GM12891 (cell line): ENCODE measurements at places on chromosomes 11 and 22.

DNA sequence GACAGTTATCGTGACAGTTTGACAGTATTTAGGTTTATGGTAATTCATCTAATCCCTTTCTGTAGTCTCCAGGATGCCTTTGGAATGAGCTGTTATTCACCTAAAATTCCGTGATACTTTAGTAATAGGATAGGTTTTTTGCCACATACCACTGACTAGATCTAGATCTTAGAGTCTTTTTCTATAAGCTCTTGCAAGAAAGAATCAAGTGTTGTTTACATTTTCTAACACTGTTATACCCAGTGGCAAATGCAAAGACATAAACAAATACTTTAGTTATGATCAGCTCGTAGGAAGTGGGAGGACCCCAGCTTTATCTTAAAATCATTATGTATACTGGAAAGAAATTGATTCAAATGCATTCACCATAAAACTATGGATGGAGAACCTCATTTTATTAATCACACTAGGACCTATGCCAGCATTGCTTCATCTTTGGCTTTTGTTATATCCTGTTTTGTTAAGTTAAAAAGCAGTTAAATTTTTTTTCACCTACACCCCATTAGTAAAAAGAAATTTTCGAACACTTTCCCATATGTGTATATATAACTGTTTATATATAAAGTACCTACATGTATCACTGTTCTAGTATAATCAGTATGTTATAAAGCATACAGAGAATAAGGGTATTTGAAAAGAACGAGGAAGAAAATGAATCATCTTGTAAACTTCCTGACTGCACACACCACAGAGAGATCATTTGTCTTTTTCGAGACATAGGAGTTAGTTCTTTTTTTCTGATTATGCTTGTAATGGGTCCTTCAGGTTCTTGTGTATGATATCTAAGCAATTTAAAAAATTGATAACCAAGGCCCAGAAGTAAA lies 60.9 kb downstream of the PDHX start:
- DNase-seq: no peak

DNA sequence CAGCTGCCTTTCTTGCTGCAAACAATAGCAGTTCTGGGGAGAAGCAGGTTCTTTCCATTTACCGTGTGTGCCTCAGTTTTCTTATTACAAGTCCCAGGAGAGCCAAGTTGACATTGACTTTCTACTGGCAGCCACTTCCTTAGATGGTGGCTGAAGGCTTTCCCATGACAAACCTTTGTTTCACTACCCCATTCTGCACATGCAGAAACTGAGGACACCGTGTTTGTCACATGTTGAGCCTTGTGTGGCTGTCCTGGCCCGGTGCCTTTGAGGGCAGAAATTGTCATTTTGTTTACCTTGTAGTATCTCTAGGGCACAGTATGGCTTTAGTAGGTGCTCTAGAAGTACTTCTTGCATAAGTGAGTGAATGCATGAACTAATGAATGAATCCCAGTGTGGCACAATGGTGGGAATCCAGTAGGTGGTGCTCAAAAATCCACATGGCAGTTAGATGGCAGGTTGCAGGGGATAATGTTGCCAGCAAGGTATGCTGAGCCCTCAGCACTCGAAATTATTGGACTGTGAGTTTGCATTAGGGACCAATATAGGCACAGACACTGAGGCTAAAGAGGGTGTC lies 101.6 kb downstream of the CSNK2A3 start:
- no peak for DNase-seq

DNA sequence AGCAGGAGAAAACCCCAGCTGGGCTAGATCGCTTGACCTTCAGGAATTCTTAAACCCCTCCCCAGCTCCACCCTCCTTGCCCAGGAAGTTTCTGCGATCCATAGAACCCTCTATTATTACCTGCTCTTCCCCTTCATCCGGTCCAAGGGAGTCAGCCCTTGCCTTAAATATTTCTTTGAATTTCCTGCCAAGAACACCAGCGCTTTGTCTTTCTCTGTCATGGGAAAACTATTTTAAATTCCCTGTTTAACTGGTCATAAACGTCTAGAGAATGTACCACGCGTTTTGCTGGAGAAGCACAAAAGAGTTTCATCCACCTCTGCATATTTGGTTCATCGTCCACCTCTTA lies 496 bp upstream of the TRAF6 start:
- no peak for DNase-seq

- no peak for DNase-seq
Observed at GRCh38 chr11:39345834-39346442, 2113.5 kb downstream of the LRRC4C start.

DNA sequence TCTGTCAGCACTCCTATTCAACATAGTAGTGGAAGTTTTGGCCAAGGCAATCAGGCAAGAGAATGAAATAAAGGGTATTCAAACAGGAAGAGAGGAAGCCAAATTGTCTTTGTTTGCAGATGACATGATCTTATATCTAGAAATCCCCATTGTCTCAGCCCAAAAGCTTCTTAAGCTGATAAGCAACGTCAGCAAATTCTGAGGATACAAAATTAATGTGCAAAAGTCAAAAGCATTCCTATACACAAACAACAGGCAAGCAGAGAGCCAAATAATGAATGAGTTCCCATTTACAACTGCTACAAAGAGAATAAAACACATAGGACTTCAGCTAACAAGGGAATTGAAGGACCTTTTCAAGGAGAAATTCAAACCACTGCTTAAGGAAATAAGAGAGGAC lies 280.4 kb upstream of the LUZP2 start:
- no peak for DNase-seq

DNA sequence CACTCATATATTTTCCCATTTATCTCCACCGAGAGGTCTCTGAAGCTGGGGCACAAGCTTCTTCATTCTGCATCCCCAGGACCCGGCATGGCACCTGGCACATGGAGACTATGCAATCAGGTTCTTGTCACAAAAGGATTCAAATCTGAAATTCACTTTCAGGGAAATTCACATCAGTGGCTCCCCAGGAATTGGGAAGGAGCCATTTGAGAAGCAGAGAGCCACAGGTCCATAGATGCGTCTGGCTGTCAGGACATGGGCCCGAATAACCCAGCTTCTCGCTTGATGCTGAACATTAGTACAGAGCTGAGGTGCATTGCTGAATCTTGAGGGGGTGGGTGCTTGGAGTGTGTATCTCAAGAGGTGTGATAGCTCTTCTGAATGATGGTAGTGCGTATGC lies 82.5 kb downstream of the TSPAN18 start:
- DNase-seq: no peak

DNA sequence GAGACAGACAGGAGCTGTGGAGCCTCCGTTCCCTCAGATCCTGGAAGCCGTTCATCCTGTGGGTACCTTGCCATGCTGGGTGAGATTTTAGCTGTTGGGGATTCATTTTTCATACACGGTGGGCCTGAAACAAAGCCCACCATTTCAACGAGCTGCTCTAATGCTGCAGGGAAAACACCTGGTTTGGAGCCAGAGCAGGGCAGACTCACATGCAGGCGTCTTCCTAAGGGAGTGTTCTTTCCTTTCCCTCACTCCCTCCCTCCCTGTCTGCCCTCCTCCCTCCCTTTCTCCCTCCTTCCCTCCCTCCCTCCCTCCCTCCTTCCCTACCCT lies 52.5 kb downstream of the CD6 start:
- no peak for DNase-seq

DNA sequence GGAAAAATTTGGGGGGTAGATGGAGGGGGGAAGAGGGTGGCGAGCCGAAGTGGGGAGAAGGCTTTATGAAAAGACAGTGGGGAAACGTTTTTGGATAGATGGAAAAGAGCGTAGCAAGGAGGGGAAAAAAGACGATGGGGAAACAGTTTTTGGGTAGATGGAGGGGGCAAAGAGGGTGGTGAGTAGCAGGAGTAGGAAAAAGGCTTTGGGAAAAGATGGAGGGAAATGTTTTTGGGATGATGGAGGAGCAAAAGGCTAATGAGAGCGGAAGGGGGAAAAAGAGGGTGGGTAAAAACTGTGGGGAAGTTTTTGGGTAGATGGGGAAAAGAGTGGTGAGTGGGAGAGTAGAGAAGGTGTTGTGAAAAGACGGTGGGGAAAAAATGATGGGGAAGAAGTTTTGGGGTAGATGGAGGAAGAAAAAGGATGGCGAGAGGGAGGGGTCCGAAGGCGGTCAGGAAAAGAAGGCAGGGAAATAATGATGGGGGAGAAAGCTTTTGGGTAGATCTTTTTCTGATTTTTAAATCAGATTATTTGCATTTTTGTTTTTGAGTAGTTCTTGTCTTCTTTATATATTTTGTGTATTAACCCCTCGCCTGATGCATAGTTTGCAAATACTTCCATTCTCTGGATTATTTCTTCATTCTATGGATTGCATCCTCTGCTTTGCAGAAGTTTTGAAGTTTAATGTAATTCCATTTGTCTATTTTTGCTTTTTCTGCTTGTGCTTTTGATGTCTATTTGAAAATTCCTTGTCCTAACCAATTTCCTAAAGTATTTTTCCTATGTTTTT lies 115.3 kb upstream of the SERPIND1 start:
- DNase-seq: no peak

- DNase-seq: no peak
Observed at GRCh38 chr11:132621976-132622580, 910.2 kb downstream of the OPCML start.

GRCh38 chr11:77602381-77603088 lies 12.8 kb downstream of the AQP11 start:
- no peak for DNase-seq

DNA sequence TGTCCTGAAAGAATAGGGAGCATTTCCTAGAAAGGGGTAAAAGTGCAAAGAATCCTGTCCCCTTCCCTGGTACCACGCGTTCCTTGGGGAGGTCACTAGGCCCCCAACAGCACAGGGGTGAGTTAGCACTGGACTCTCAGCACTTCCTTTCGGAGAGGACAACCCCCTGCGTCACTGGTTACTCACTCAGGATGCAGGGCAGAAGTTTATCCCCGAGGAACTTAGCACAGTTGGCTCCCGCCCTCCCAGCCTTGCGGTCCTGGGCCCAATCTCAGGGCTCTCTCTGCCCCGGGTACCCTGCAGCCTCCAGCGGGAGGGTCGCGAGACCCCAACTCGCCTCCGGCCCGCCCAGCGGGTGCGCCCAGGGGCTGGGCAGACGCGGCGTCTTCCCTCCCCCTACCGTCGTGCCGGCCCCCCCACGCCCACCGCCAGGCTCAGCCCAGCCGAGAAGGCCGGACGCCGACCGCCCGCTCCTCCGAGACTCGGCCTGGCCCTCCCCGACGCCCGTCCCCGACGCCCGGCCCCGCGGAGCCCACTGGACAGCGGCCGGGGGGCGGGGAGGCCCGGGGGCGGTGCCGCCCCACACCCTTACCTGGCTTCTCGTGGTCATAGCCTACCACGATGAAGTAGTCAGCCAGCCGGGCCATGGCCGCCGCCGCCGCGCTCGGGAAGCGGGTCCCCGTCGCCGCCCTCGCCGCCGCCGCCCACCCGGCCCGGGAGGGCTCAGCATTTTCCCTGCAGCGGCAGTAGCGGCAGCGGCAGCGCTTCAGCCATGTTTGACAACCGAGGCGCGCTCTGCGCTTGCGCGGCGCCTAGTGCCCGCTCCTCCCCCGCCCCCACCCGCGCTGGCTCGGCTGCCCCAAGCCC lies at the start of gene SBF2:
Gene SBF2 (minus strand): TSS at position 797 of the 867 bp plus-strand sequence. CDS start 150 bp downstream, at position 647.
- no peak for DNase-seq

- DNase-seq: no peak
Observed at GRCh38 chr22:29733362-29734201, 13.8 kb downstream of the CABP7 start.

GRCh38 chr11:128841461-128842072 lies 25.5 kb downstream of the KCNJ1 start:
- no peak for DNase-seq

GRCh38 chr22:41397143-41397811 lies 15.5 kb downstream of the TEF start:
- no peak for DNase-seq

GRCh38 chr11:46200537-46201281 lies 76.8 kb upstream of the CREB3L1 start:
- DNase-seq: no peak

DNA sequence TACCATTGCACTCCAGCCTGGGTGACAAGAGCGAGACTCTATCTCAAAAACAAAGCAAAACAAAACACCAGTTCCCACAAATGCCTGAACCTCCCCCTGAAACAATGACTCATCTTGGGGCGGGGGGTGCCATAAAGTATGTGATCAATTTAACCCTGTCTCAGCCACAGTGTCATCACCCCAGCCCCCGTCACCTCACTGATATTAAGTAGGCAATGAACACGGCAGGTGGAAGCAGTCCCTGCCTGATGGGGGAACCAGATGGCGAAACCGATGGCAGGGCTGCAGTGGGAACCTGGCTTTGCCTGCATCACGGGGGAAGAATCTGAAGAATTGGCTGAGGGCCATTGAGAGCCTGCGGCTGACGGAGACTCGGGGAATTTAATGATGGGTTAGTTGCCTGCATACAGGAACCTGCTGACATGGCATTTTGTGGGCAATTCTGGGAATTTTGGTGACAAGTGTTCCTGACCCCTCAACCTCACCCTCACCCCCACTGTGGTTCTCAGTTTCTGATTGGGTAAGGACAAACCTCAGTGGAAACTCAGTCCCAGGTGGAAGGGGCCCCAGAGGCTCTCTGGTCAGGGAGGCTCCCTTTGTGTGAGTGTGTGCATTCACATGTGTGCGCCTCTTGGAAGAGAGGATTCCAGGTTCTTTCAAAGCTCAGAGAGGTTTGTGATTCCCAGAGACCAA lies 39.1 kb upstream of the SHISAL1 start:
- DNase-seq: no peak

GRCh38 chr11:109914038-109914437 lies 179.2 kb upstream of the ZC3H12C start:
- DNase-seq: no peak

DNA sequence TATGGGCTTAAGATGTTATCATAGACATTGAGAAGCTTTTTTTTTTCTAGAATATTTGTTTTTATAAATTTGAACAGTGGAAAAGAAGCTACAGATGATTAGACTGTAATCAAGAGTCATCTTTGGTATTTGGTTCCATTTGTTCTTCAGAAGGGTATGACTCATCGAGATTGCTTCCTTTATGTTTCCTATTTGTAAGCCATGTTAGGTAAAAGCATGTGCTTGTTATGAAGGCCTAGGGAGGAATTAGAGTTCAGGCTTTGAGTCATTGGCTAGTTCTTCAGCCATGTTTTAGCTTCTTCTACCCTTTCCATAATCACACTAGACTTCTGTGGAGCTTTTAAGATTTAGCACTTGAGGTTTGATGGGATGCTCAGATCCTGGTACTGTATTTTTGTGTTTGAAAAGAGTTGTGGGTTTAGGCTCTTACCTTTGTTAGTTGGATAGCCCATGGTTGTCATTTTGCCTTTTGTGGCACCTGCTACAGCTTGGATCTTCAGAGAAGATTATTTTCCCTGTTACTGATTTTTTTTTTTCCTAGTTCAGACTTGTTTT lies 44.3 kb downstream of the POLD3 start:
- DNase-seq: no peak
